ENCODE measurements at places on chromosomes 1 and 21.

GRCh38 chr21:32360401-32360975 is 32.3 kb downstream of the URB1 start:
- no peak for DNase-seq

DNA sequence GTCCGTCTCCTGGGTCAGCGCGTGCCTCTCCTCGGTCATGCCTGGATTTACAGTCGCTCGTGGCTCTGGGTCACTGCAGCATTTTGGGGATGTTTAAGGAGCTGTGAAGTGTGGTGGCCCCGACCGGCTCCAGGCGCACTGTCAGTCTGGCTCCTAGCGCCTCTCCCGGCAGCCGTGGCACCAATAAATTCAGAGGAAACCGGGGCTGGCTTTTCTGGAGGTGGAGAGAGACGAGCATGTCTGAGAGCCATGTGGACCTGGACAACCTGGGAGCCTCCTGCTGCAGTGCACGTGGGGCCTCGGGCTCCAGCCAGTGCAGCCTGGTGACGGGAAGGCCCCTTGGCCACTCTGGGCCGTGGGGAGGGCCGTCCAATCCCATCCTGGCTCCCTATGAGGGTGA is 17.1 kb downstream of the PLCH2 start:
- DNase-seq, result no peak

DNA sequence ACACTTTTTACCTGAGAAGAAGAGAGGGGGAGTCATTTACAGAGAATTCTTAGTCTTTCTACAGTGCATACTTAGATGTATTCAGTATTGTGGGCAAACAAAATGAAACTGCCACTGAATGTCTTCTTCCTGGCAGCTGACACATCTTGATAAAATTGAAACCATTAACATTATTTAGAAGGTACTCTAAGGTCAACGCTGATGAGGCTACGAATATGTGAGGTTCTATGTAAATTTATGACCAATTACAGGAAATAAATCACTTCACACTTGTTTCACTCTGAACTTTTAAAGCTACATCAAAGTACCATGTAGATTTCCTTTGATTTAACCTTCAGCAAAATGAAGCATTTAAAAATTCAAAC is 51.3 kb upstream of the GFI1 start:
- no peak for DNase-seq

DNA sequence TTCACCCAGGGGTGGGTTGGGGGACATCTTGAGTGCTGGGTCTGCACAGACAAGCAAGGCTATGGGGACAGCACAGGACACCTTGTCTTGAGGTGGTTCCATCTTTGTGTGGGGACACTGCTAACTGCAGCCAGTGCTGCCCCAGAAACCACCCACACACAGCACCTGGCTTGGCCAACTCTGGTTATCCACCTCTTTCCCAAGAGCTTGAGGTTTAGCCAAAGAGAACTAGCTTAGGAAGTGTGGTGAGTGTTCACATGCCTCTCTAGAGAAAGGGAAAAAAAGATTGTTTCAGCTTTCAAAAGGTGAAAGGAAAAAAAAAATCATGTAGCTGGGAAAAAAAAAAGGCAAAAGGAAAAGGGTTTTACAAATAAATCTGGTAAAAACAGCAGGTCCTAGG is 32.4 kb downstream of the BCAR3 start:
- no peak for DNase-seq

DNA sequence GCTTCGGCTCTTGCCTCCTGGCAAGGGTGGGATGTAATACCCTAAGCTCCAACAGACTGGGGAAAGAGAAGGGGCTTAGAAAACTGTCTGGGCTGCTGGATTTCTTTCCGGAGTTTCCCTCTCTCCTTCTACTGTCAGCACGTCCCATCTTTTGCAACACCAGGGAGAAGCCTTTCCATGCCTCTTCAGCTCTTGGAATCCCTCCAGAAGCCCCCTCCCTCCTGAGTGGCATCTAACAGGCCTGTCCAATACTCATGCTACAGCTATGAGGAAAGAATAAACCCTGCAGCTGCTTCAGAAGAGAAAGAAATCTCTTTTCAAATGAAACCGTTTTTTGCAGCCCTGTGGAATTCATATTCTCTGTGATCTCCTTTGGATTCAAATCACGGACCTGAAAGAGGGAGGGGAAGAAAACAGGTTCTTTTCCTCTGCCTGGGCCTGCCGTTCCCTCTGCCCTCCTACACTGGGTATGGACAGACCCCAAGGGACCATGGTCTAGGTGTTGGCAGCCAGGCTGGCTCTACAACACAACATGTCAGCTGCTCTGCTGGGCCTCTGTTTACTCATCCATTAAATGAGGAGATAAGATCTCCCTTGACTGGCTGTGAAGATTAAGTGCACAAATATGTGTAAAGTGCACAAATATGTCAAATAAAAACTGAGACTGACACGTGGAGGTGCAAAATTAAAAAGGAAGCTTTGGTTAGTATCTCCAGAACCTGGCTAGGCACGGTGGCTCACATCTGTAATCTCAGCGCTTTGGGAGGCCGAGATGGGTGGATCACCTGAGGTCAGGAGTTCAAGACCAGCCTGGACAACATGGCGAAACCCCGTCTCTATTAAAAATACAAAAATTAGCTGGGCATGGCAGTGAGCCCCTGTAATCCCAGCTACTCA is 6.0 kb upstream of the CAPN2 start:
- DNase-seq, result peak; percentile 89

GRCh38 chr1:232923739-232924386 is 26.5 kb upstream of the NTPCR start:
- no peak for DNase-seq

DNA sequence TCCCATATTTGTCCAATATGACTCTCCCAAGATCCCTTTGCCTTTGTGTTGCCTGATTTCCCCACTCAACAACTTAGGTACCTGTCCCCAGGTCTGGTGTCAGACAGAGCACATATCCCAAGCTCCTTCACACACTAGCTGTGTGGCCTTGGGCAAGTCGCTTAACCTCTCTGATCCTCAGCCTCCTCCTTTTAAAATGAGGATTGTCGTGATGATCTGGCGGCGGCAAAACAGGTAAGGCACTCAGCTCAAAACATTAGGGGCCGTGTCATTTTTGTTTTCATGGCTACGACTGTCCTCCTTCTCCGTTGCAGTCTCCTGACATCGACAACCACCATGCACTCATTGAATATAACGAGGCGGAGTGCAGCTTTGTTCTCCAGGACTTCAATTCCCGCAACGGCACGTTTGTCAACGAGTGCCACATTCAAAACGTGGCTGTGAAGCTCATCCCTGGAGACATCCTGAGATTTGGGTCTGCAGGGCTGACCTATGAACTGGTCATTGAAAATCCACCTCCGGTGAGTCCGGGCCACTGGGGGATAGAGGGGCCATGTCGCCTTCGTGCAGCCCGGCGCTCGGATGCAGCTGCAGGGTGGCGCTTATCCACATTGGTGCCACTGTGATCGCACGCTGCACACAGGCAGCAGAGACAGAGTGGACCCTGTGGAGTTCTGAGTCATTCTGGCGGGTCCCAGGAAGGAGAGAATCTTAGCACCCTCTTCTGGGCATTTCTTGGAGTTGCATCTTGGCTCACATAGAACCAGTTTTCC is 25.2 kb downstream of the FHAD1 start:
- DNase-seq, result peak; percentile 86

DNA sequence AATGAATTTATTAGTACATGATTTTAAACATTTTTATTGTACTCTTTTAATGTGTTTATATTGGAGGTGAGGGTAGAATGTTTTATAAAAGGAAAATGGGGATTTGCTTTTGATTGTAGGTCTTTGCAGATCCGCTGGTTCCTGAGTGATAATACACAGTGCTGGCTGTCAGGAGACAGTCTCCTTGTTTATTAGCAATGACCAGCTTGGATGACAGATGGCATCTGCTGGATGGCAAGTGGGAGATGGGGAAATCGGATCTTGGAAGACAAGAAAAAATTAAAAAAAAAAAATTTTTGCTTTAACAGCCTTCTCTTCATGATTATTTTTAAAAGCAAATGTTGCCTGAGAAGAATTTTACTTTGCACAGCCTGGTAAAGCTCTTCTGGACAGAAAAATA is 4.4 kb upstream of the PHTF1 start:
- no peak for DNase-seq

- DNase-seq, result no peak
Measured at GRCh38 chr1:17515902-17516301, 23.6 kb upstream of the ARHGEF10L start.

GRCh38 chr1:52355847-52356505 is 10.0 kb downstream of the CC2D1B start:
- DNase-seq, result no peak

GRCh38 chr1:156848461-156849150 is 10.3 kb downstream of the INSRR start:
- DNase-seq, result no peak

DNA sequence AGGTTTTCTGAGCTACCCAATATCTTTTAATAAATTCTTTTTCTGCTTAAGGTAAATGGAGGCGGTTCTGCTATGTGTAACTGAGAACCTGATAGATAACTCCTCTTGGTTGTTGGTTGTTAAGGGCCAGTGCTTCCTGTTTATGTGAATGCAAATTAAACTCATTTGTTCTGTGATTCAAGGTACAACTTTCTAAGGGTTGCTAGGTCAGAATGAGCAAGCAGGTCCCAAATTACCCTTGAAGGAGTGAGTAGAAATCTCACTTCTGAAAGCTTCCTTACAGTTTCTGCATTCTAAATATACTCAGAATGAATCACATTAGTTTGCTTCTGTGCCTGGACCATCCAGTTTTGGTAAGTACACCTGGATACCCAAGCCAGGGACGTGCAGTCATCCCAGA is 15.5 kb upstream of the FAM78B start:
- DNase-seq, result no peak

DNA sequence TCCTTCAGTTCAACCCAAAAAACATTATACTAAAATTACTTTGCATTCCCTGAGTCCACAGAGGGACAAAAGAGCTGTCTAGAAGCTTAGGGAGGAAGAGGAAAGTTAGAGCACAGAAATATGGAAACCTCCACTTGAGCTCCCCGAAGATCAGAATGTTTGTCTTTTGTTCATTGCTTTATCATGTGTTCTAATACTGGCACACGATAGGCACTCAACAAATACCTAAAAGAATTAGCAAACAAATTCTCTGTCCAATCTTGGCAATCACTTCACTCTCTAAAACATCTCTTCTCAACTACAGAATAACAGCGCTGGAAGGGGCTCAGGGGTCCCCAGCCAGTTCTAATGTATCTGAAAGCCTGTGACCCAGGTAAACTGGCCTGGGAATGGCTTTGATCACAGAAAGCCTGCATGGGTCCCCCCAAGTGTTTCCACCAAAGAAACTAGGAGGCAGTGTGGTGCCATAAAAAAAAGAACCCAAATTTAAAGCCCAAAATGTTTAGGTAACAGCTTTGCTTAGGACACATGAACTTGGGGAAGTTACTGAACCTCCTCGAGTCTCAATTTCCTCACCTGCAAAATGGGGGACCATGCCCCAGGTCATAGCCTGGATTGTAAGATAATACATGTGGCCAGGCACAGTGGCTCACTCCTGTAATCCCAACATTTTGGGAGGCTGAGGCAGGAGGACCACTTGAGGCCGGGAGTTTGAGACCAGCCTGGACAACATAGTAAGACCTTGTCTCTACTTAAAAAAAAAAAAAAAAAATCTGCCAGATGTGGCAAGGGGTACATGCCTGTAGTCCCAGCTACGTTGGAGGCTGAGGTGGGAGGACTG is 45.8 kb downstream of the SSBP3 start:
- no peak for DNase-seq

- no peak for DNase-seq
Measured at GRCh38 chr1:38006008-38006828, 904 bp upstream of the FHL3 start.

GRCh38 chr1:245247356-245247755 is 92.6 kb downstream of the KIF26B start:
- no peak for DNase-seq

GRCh38 chr1:157312082-157312812 is 174.1 kb upstream of the ETV3 start:
- DNase-seq, result peak; percentile 4

DNA sequence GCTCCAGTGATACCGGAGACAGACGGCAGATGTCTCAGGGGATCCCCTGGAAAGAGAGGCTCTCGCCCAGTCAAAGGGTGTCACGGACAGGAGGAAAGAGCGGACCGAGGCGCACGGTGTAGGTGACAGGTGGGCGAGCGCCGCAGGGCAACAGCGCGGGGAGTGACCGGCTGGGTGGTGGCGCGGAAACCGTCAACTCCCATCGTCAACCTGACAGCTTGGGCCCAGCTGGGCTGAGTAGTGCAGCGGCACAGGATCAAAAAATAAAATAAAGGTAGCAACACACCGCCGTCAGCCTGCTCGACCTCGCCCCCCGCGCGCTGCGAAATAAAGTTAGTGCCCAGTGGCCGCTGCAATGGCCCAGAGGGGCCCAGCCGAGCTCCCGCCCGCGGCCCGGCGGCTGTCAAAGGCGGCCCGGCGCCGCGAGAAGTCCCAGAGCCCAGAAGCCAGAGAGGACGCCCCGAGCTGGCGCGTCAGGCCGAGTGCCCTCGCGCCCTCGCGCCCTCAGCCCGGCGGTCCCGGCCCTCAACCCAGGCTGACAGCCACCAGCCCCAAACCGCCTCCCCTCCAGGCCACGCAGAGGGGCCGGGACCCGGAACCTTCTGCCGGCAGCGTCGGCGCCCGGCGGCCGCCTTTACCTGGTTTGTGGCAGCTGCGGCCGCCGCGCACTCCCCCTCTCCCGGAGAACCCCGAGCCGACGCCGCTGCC is at the start of gene LYST:
Gene LYST (minus strand): TSS at position 702 of the 708 bp plus-strand sequence. CDS start 36,489 bp downstream, outside the sequence.
- DNase-seq, result peak; percentile 46

DNA sequence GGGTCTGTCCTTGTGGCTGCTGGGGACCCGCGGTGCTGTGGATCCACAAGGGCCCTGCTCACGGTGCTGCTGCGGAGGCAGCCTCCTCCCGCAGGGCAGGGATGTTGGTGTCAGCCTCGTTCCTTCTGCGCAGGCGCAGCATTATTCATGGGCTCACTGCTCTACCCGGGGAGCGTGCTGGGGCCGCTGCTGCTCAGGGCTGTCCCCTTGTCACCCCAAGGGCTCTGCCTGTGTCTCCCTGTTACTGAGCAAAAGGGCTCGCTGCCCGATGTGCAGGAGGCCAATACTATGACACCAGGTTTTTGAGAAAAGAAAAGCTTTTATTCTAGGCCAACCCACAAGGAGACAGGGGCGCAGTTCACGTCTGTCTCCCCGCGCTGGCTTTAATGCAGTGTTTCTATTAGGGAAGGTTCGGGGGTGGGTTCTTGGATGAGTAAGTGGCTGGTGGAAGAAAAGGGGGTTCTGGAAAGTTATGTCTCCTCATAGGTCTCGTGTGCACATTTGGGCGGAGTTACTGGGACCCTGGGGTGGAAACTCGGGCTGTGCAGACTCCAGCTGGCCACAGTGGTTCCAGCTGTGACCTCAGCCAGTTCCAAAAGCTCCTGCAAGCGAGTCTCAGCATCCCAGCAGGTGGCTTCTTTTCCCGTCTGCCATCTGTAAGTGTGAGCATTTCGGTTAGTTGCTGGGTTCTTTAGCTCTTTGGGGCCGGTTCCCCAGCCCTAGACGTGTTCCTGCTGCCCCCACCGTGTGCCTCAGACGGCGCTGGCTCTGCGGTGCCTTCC is 40.8 kb upstream of the LRRC3 start:
- no peak for DNase-seq

GRCh38 chr1:110673805-110674336 is 869 bp downstream of the KCNA3 start:
- DNase-seq, result no peak

DNA sequence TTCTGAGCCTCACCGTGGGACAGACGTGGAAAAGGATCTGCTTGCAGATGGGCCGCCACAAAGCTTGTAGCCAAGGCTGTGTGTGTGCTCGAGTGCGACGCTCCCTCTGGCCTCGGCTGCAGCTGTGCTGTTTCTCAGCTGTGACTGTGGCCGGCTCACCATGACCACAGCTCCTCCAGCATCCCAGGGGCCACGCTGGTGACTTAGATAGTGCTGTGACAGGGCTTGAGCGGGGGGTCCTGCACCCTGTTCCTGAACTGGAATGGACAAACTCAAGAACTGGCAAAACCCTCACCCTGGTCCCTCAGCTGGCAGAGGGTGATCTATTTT is 17.4 kb upstream of the ACTRT2 start:
- DNase-seq, result no peak
